ENCODE measurements at places on chromosomes 12 and 14.

GRCh38 chr12:50314636-50315312 lies 31.5 kb upstream of the LIMA1 start:
- DNase-seq = peak; percentile 14

DNA sequence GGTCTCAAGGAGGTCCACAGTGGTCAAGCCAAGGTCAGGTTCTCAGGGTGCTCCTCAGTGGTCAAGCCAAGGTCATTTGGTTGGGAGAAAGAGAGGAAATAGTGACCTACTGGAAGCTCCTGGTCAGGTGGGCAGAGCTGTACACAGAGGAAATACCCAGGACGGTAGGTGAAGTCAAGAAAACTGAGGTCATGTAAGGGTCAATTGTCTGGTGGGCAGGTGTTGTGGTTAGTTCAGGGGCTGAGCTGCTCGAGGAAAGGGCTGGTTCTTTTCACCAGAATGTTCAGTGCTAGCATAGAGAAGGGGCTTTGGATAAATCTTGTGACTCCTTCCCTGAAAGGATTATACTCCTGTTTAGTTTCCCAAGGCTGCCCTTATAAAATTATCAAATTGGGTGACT lies 540.5 kb downstream of the VRK1 start:
- no peak for DNase-seq

DNA sequence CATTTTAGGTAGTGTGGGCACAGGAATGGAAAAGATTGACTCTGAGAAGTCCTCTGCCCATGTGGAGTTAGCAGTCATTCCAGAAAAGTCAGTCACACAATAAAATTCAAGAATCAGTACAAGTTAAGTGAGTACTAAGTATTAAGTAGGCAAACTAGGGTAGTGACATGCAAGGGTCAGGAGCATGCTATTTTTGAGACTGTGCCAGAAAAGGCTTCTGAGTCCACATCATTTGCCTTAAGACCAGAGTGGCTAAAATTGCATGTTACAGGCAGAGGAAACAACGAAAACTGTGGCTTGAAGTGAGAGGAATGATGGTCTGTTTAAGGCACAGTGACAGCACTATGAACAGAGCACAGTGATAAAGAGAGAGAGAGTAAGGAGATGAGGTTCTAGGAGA lies 108.9 kb downstream of the SLC6A15 start:
- DNase-seq = no peak

- no peak for DNase-seq
These were observed 360.8 kb downstream of the PAWR start for GRCh38 chr12:79329933-79330332.

- DNase-seq = no peak
These were observed 57.0 kb upstream of the GPHB5 start for GRCh38 chr14:63375769-63376168.

- DNase-seq = no peak
These were observed 5.9 kb downstream of the PSEN1 start for GRCh38 chr14:73142216-73142615.

GRCh38 chr12:14678547-14679150 lies 17.8 kb downstream of the GUCY2C start:
- no peak for DNase-seq

GRCh38 chr14:72352012-72352411 lies 419.8 kb downstream of the RGS6 start:
- no peak for DNase-seq

DNA sequence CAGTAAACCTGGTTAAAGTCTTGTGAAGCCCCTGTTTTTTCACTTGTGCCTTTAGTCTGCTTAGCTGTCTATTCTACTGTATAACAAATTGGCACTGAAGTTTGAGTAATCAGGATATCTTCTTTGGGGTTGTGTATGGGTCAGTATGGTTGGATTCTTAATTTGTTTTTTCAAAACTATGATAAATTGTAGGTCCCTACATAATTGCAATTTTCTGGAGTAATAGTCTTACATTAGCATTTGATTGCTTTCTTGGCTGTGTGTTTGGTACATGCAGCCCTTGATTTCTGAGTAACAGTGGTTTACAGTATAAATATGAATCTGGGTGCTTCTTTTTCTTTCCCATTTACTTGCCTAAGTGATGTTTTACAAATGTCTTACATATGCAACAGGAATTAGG lies 186.6 kb downstream of the TMTC2 start:
- DNase-seq = no peak

DNA sequence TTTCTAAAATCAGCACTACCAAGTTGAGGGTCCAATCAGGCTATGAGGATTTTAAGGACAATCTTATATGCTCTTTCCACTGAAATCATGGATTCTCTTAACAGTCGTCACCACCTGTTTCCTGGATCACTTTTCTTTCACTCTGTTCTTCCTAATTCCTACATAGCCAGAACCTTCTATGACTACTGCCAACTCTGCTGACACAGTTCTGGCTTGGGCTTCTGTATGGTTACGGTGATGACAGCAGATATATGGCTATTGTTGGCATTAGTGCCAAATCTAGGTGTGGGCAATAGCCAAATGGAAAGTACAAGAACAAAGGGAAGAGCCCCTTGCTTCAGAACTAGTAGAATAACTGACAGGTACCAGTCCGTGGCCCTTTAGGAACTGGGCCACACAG lies 124.0 kb downstream of the ARID2 start:
- no peak for DNase-seq

DNA sequence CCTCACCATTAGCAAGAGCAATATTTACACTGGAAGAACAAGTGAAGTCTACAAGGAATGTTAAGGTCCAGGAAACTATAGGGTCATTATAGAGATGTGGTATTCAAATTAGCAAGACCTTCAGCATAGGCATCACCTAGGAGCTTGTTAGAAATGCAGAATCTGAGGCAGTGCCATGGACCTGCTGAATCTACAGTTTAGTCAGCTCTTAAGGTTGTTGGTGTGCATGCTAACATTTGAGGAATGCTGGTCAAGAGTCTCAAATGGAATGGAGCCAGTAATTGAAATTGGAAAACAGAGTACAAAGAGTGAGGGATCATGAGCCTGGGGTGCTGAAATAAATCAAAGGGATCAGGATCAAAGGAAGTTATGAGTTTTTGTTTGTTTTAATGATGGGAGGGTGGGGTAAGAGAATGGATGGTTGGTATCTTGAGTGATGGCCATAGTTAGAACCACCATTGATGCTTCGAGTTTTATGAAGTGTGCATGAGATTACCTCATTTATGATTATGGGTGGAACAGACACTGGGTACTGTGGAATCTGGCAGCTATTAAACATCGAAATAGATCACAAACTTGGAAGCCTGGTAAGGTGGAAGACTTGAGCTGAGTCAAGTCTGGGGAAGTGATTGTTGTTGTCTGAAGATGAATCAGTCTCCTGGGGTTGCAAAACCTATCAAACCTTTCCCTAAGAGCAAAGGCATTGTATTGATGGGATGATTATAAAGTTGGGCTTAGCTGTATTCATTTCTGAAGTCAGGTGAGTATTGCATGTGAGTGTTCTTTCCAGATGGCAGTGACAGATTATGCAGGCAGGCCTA lies 323.3 kb upstream of the E2F7 start:
- no peak for DNase-seq

- no peak for DNase-seq
These were observed 38.6 kb upstream of the LRTM2 start for GRCh38 chr12:1781772-1782171.

DNA sequence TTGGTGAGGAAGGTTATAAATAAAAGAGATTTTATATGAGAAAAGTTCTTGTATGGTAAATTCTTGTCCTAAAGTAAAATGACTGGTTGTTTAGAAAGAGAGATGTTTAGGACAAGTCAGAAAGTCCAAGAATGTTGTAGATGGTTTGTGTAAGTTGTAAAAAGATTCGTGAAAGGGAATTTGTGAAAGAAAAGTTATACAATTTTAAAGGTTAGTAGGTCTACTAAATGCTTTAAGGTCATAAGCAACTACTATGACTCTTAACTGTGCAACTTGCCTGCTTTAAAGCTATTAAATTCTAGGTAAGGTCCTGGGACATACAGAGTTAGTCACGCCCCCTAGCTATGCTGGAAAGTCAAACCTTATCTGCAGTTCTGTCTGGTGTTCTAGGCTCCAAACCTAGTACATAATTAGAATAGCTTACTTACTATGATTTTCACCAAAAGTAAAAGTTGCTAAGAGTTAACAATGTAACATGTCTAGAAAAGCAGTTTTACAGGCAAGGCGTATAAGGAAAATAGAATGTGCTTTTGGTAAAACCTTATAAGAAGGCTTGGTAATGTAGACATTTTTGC lies 11.2 kb upstream of the DHRS2 start:
- no peak for DNase-seq

DNA sequence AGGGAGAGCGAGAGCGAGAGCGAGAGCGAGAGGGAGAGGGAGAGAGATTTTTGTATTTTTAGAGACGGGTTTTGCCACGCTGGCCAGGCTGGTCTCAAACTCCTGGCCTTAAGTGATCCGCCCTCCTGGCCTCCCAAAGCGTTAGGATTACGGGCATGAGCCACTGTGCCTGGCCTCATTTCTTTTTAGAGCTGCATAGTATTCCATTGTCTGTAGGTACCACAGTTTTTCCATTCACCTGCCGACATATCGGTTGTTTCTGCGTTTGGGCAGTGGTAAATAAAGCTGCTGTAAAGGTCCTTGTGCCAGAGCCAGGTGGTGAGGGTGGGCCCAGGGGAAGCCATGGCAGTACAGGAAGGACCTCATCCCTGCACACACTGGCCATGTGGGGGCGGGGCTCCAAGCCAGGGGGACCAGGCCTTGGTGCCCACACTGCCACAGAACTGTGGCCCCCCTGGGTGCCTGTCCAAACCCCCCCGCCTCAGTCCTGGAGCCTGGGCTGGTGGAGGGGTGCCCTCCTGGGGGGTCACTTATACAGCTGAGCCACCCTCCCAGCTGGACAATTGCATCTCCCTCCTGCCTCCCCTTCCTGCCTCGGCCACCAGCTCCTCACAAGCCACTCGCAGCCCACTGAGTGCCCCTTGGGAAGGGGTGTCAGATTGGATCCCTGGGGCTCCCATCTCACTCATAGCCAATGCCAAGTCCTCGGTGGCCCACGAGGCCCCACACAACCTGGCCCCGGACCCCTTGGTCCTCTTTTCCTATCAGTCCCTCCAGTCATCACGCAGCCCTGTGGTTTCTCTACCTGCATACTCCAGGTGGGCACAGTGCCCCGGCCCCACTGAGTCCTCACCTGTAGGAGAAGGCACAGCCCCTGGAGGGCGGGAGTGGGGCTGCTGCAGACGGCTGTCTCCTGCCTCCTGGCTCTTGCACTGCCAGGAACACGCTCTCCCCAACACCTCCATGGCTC lies 1.7 kb upstream of the PUS1 start:
- no peak for DNase-seq

DNA sequence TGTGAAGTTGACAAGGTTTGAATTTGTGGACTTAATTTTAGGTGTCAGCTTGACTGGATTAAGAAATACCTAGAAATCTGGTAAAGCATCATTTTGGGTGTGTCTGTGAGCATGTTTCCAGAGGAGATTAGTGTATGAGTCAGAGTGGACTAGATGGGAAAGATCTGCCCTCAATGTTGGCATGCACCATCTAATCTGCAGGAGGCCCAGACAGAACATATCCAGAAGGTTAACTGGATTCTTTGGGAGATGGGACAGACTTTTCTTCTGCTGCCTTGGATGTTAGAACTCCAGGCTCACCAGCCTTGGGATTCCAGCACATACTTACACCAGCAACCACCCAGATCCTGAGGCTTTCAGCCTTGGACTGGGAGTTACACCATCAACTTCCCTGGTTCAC lies 14.1 kb downstream of the SGPP1 start:
- no peak for DNase-seq

DNA sequence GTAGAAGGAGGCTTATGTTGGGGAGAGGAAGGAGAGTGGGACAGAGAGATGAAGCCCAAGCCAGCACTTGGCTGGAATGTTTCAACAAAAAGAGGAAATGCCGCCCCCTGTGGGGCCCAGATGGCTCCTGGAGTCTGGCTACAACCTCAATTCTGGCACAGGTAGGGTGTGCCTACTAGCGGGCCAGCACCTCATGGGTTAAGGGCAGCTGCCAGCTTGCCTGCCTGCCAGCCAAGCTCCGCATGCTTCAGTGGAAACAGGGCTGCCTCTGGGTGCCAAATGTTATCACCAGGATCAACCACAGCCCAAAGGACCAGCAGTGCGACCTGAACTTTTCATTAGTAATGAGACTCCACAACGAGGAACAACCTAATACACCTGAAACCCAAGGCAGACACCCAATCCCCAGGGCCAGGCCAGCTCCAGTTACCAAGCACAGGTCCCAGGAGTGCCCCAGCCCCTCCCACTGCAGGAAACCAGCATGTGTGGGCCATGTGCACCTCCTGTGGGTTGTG lies 11.3 kb downstream of the RAB15 start:
- DNase-seq = no peak

DNA sequence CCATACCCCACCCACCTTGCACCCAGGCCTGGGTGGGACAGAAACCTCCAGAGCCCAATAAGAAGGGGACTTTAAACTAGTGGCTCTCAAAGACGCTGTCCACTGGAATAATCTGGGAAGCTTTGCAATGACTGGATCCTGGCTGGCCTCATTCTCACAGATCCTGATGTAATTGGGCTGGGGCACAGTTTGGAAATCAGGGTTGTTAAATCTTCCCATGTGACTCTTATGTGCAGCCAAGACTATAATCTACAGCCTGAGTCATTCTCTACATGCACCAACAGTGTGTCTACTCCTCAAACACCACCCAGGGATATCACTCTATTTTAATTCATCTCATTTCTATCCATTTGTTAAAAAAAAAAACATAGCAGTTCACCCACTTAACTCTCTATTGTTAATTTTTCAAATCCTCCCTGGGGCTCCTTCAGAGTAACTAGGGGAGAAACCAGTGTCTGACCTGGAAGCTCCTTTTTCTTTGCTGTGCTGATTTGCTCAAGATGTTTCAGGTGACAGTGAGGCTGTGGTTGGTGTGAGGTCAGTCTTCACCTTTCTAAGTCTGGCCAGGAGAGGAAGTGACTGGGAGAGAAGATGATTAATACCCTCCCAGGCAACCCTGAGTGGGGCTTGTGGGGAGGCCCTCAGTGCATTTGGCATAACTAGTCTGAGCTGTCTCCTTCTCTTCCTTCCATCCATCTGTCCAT lies 211.6 kb upstream of the SFSWAP start:
- DNase-seq = no peak

DNA sequence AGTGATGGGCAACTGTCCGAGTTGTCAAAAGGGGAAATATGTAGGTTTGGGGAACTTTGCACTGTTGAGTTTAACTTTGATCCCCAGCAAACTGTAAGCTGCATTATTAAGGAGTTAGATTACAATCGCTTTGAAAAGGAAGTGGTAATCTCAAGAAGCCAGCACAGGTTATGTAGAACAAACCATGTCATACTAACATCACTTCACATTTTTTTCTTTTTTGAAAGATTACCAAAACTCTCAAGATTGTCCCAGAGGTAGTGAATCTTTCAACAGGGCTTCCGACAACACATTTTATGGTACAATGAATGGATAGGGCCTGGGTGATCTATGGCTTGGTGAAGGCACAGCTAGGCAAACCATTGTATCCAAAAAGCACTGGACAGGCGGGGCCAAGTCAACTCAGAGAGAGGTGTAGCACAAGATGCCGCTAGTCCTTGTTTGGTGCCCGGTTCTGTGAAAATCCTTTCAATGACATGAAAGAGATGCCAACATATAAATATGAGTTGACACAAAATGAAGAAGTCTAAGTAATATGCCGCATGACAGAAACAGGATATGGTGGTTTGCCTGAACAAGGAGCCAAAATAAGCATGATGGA lies 24.3 kb upstream of the PARP11 start:
- DNase-seq = no peak

GRCh38 chr12:98635657-98636323 lies 8.8 kb downstream of the IKBIP start:
- DNase-seq = no peak
